ENCODE measurements at places on chromosomes 3 and 15.

DNA sequence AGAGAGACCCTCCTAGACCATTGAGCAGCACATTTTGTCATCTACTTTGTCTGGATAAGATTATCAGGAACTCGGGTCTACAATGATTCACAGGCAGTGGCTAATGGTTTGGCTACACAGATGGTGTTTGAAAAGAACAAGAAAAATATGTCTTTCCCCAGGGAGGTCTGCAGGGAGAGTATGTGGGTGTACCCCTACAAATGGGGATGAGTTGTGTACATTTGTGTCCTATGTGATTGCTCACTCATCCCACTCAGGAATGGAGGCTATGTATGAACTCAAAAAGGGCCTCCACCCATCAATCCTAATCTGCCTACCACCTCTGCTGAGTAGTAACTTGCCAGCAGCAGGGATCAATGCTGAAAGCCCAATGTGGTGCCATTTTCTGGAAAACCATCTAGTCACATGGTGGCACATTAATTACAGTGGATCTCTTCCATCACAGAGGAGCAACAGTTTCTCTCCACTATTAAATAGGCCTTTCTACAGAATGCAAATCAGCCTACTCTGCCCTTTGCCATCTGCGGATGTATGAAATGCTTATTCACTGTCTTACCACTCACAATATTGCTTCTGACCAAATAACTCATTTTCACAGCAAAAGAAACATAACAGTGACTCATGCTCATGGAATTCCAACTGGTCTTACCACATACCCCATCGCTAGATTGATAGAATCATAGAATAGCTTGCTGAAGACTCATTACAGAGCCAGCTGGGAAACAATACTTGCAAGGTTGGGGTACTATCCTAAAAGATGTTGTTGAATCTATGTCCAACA is 48.3 kb upstream of the TRIM42 start:
- no peak for DNase-seq

- no peak for DNase-seq
These were observed 1.2 kb downstream of the GABRB3 start for GRCh38 chr15:26771578-26772153.

- DNase-seq: no peak
These were observed 102.5 kb downstream of the EPHB1 start for GRCh38 chr3:134897391-134898141.

DNA sequence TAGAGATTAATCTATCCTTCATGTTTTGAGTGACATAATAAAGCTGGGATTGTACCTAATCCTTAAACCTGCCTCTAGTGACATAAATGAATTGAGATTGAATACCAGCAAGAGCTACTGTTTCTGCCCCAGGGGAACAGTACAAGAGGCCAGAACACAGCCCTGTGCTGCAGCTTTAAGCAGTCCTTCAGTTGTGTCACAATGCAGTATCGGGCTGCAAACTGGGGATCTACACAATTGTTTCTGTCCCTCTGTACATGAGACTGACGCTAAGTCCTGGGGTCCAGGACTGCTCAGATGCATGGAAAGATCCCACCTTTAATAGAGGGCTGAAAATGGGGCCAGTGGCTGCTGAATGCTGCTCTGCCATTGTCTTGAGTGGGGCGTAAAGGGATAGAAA is 87.5 kb downstream of the MINAR1 start:
- DNase-seq: no peak

DNA sequence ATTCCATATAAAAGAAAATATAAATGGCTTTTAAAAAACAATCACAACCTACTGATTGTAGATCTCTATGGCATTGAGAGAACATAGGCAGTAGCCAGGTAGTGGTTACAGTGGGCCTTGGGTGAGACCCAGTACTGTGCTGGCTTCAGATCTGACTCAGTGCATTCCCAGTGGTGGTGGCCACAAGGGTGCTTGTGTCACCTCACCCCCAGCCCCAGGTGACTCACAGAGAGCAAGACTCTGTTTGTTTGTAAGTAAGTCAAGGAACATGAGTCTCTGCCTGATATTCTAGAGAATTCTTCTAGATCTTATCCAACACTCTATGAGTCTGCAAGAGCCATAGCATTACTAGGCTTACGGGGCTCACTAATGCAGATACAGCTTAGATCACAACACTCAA is 118.8 kb upstream of the AZI2 start:
- DNase-seq: no peak

DNA sequence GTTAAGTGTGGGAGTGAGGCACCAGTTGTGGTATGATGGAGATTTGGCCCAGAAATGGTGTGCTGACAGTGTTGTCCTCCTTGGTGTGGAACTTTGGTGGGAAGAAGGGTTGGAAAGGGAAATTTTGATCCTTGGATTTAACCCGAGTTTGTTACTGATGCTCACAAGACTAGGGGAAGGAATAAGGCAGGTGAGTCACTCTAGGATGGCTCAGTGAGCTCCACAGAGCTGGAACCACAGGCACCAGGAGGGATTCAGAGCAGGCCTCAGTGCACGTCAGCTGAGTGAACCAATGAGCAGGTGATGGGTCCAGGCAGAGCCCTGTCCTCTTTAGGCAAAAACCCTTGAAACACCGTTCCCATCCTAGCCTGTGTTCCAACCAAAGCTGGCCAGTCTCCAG is 11.4 kb downstream of the CHRD start:
- DNase-seq: no peak

GRCh38 chr3:42302924-42303634 is 37.1 kb upstream of the CCK start:
- no peak for DNase-seq

GRCh38 chr15:67280217-67280616 is 25.6 kb downstream of the IQCH start:
- DNase-seq: no peak

All from activated CD4-positive, alpha-beta T cell treated with anti-CD3 and anti-CD28 coated beads, Interleukin-2, Interleukin-4, amounts not matched to agents 100 ng/mL and 50 ng/mL, durations not matched to agents 16 hours and 8 hours (primary cell).